GM06990 (cell line): ENCODE measurements at places on chromosomes 6 and 20.

DNA sequence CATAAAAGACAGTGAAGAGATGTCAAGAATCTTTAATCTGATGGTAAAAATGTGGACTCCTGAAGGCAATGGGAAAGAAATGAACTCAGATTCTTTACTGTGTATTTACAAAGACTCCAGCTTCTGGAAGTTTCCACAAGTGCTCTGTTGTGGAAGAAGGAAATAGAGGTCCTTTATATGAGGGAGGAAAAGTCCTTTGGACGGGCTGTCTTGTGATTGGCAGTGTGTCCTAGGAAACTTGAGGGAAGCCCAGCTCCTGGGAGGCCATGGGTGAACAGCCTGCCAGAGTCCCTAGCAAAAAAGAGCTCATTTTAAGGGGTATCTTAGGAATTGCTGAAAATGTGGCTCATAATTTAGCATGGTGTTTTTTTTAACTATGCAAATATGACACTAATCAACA lies 92.0 kb downstream of the RNASET2 start:
- no peak for DNase-seq

DNA sequence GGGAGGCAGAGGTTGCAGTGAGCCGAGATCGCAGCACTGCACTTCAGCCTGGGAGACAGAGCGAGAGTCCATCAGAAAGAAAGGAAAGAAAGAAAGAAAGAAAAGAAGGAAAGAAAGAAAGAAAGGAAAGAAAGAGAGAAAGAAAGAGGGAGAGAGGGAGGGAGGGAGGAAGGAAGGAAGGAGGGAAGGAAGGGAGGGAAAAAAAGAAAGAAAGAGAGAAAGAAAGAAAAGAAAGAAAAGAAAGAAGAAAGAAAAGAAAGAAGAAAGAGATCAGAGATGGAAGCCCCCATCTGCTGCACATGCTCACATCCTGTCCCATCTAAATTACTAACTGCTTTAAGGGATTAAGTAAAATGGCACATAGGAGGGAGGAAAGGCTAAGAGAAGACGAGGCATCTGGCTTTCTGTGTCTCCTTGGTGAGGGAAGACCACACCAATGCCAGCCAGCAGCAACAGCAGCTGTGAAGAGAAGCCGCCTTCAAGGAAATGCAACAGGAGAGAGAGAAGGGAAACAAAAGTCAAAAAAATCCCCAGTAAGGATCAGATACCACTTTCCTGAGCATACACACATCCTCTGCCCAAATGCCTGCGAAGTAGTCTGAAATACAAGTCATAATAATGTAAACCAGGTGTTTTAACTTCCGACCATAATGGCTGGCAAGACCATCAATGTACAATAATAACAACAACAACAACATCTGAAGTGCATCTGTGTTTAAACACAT lies 300.2 kb upstream of the JARID2 start:
- no peak for DNase-seq

GRCh38 chr6:158771399-158772152 lies 47.6 kb downstream of the EZR start:
- no peak for DNase-seq

GRCh38 chr6:154301086-154301625 lies 55.4 kb downstream of the IPCEF1 start:
- DNase-seq = no peak

DNA sequence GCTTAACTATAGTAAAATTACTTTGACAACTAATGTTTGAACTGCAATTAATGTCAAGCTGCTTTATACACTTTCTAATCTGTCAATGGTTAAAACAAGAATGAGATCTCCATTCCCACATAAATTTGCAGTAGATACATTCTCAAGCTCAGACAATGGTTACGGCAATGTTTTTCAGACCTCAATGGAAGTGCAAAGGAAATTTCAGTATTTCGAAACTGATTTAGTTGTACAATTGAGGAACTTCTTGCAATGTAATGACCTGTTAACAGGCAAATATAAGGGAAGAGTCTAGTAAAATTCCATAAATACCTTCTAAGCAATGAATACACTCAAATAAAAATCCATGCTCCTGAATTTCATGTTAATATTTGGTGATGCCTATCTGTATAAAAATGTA lies 94.7 kb downstream of the ADTRP start:
- DNase-seq = no peak

GRCh38 chr20:17606001-17606400 lies 36.1 kb downstream of the DSTN start:
- DNase-seq = no peak

DNA sequence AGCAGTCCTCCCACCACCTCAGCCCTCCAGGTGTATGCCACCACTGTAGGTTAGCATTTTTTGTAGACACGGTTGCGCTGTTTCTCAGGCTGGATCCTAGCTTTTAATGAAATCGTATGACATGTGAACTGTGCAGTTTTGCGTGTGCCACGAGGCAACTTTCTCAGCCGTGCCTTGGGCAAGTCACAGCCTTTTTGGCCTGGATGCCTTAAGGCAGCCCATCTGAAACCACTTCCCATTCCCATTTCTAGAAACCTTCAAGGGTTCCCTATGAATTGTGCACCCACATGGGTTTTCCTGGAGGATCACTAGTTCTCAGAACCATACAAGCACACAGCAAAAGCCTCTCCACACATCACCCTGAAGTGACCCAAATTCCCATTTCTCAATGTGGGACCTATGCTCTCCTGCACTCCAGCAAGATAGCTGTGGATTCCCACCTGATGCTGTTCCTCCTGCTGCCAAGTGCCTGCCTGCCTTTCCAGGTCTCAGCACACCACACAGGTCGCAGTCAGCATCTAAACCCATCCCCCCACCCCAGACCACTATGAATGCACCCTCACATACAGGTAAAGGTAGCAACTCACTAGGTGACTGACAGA lies 28.9 kb downstream of the SNX5 start:
- DNase-seq = no peak

DNA sequence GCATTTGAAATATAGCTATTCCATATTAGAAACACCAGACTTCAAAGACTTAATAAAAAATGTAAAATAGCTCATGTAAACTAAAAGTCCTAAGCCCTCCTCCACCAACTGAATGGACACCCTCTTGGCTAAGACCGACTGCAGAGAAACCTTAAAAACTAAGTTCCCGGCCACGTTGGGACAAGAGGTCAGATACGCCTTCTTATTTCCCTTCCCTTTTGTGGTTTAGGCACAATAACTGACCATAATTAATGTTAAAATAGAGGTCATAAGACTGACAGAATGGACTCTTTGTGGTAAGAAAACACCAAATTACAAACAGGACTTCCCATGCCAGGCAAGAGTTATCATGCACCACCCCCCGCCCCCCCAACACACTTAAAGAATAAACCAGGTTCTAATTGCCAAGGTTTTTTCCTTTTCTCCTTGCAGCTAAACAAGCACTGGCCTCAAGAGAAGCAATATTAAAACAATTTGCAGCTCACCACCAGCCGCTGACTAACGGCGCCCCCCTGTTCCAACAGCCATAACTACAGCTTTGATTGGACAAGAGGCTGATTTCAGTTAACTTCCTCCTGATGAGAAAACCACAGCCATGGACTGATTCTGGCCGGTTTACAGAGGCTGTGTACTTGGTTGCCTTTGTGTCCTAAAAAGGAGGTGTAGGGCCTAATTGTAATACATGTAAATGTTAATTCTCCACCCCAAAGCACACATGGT lies 10.7 kb upstream of the LAMP5 start:
- DNase-seq = no peak

DNA sequence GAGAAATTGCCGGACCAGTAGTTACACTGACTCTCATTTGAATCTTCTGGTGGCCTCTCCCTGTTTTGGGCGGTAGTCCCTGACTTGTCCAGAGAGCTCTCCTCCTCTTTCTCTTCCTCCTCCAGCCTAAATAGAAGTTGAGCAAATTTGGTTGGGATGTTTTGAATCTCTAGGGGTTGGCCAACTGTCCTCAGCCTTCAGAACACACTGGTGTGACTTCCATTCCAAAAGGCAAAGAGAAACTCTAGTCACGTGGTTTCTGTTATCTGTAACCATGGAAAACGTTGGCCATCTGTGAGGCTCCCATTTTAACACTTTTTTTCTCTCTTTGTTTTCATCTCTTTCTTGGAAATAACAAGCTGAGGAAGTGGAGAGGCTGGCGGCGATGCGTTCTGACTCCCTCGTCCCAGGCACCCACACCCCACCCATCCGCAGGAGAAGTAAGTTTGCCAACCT lies 275.3 kb downstream of the TBC1D7 start:
- DNase-seq = no peak

- no peak for DNase-seq
Observed at GRCh38 chr6:91299544-91300491, 712.9 kb upstream of the MAP3K7 start.

GRCh38 chr6:46263707-46264086 lies 92.9 kb upstream of the ENPP5 start:
- no peak for DNase-seq

- DNase-seq = no peak
Observed at GRCh38 chr20:4633379-4633778, 88.3 kb upstream of the PRND start.

- DNase-seq = no peak
Observed at GRCh38 chr20:52596256-52596655, 375.9 kb upstream of the TSHZ2 start.

DNA sequence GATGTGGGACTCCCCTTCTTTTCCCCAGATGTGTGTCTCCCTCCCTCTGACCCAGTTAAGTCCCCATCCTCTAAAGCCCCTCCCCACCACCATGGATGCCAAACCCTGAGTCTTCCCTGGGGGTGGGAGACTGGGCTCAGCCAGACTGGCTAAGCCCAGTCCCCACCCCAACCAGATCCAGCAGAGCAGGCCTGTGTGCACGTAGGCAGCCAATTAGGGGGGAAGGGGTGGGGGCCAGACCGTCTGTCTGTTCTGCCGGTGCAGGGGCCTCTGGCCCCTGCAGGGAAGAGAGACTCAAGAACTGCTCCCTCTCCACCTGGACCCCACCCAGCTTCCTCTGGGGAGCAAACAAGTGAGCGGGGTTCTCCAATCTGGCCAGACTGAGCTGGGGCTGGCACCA lies 605 bp downstream of the COX4I2 start:
- DNase-seq = no peak

DNA sequence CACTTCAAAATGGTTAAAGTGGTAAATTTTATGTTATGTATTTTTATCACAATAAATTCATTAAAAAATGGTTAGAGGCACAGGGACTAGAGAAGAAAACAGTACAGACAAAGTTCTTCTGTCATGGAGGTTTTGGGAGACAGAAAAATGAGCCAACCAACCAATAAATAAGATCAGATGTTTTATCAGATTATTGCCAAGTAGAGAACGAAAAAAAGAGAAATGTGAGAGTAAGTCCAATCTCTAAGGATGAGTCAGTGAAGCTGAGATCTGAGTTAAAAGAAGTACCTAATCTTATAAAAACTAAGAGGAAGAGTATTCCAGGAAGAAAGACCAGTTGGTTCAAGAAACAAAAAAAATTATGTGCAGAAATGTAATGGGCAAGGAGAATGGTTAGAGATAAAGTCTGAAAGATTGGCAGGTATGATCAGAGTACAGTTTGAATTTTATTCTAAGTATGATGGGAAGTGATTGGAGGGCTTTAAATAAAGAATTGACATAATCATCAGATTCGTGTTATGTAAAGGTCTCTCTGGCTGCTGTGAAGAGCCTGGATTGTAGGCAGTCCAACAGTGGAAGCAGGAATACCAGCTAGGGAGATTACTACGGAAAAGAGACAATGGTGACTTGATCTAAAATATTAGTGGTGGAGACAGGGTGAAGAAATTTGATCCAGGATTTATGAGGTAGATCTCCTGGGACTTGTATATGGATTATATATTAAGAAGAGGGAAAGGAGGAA lies 79.6 kb downstream of the RCAN2 start:
- DNase-seq = no peak

DNA sequence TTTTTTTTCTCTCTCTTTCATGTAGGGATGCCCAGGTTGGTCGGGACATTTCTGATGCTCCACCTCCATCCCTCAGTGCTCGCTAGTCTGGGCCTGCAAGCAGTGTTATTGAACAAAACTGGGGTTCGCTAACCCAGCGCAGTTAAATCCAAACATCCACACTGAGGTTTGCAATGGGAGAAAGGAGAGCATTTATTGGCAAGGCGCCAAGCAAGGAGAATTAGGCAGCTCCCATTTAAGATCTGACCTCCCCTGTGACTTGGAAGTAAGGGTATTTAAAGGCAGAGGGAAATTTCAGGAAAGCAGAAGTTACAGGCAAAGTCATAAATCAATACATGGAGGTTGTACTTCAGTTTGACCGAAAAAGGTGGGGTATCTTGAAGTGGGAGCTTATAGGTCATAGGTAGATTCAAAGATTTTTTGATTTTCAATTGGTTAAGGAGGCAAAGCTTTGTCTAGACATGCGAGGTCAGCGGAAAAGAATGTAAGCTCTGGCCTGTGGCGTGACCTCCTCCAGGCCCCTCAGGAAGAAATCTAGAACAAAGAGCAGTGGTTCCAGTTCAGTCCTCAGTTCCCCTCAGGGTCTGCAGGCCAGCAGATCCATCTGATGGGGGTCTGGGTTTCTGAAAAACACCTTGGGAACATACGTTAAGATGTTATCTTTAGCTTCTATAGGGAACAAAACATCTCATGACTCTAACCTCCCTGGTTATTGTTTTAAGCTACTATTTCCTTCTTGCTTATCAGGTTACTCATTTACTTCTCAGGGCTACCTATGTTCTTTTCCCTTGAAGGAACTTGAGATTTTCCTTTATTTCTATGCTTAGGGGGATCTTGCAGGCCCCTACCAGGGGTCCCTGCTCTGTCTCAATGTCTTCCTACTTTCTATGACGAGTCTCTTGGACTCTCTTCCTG lies 66.0 kb upstream of the KIF16B start:
- no peak for DNase-seq

- DNase-seq = no peak
Observed at GRCh38 chr20:48847498-48848205, 19.9 kb upstream of the PREX1 start.

DNA sequence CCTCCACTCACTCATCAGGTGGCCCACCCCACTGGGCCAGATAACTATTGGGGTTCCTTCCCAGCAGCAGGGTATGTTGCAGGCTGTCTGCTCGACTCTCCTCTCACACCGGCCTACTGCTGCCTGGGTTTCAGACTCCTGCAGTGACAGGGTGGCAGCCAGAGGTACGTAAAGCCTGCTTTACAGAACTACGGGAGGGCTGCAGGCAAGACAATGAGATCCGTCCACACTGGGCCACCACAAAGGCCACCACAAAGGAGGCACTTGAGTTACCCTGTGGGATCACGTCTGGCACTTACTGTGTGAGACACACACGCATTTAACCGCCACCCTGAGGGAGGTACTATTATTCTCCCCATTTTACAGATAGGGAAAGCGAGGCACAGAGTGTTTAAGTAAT lies 78.5 kb downstream of the NFATC2 start:
- no peak for DNase-seq

DNA sequence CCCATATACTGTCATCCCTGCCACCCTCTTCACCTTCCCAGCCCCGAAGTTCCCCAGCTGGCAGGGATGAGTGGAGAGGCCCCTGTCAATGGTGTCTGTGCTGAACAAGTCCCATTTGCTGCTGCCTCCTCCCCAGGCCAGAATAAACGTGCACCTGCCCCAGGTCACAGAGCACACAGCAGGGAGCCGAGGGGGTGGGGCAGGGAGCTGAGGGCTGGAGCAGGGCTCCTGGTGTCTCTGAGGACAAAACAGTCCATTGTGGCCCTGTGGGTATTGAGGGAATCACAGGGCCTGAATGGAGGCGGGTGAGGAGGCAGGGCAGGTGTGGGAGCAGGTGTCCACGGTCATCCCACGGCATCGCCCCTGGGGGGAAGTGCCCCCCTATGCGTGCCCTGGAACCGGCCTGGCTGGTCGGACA lies 55.8 kb downstream of the SNAI1 start:
- DNase-seq = no peak

GRCh38 chr6:155406801-155407200 lies 48.8 kb downstream of the NOX3 start:
- DNase-seq = no peak
